ENCODE measurements at places on chromosomes 2 and 18. TPM values are rescaled to one million over a fixed set of nuclear protein-coding genes. Genes with fewer than 3 reads are reported as not detected.

DNA sequence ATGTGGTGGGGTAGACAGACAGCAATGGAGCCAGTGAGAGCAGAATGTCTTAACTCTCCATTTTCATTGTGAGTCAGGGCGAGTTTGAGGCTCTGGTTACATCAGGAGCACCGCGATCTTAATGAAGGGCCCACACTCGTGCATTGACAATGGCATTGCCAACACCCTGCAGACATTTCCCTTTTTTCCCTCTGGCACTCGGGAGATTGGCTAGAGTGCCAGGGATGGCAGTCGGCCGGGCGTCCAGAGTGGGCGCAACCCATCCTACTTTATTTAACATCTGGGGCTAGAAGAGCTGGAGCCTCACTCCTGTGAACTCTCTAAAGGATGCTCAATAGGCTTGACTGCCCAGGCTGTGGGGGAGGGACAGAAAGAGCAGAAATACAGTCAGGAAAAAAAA is 9.7 kb downstream of the PROKR1 start:
- H3K36me3 ChIP-seq, result no peaks in the 10 kb centered on the region
- H3K27me3 ChIP-seq, result no peaks in the 10 kb centered on the region
- H3K27ac ChIP-seq, result no peak overlapping the region
- H3K4me3 ChIP-seq, result no peak overlapping the region
- no peak for DNase-seq

- no peak for DNase-seq
- peaks cover 38% of the 10 kb centered on the region for H3K36me3 ChIP-seq
- H3K4me3 ChIP-seq, result no peak overlapping the region
- H3K27ac ChIP-seq, result no peak overlapping the region
- H3K27me3 ChIP-seq, result no peaks in the 10 kb centered on the region
Measured at GRCh38 chr2:73830871-73831401, 2.2 kb downstream of the STAMBP start.

ANKRD29 gene
- total RNA-seq, result not detected

DNA sequence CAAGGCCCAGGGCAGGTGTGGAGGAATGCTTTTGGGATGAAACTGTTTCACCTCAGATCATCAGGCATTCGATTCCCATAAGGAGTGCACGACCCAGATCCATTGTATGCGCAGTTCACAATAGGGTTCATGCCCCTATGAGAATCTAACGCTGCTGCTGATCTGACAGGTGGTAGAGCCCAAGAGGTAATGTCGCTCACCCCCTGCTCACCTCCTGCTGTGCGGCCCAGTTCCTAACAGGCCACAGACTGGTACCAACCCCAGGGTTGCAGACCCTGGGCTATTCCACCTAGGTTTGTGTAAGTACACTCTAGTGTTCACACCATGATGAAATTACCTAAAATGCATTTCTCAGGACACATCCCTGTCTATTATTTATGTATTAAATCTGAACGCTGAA is 72.5 kb downstream of the COPS8 start:
- no peak overlapping the region for H3K4me3 ChIP-seq
- H3K36me3 ChIP-seq, result no peaks in the 10 kb centered on the region
- no peak overlapping the region for H3K27ac ChIP-seq
- no peaks in the 10 kb centered on the region for H3K27me3 ChIP-seq
- DNase-seq, result peak; percentile 22

GRCh38 chr2:70658476-70658875 is 104.8 kb upstream of the TGFA start:
- H3K27ac ChIP-seq, result no peak overlapping the region
- H3K27me3 ChIP-seq, result peaks cover 16% of the 10 kb centered on the region
- no peaks in the 10 kb centered on the region for H3K4me1 ChIP-seq
- no peak overlapping the region for H3K4me3 ChIP-seq

GRCh38 chr2:178227187-178227586 is 32.9 kb downstream of the OSBPL6 start:
- 0 out of 2 replicates have a peak, but pooled peaks cover 3% of the 10 kb centered on the region for H3K4me1 ChIP-seq
- no peak overlapping the region for H3K4me3 ChIP-seq
- no peaks in the 10 kb centered on the region for H3K27me3 ChIP-seq
- DNase-seq, result no peak

DNA sequence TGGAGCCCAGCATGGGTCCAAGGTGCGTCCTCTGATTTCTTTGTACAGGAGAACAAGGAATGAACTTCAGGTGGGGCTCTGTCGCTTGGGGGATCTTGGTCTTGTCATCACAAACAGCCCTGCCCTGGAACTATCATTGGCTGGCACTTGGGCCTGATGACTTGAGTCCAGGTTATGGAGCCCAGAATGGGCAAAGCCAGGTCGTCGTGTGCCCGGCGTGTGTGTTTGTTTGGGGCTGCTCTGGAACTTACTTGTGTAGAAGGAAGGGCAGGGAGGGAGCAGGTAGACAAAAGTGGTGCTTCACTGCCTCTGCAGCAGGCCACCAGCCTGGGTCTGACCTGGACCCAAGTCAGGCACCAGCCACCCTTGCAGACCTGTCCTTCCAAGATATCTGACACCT is 306.3 kb upstream of the HS6ST1 start:
- H3K4me1 ChIP-seq, result peaks cover 8% of the 10 kb centered on the region
- H3K27me3 ChIP-seq, result no peaks in the 10 kb centered on the region
- H3K4me3 ChIP-seq, result no peak overlapping the region
- no peak overlapping the region for H3K27ac ChIP-seq
- no peaks in the 10 kb centered on the region for H3K36me3 ChIP-seq

GKN2 gene
- not detected for total RNA-seq

FAM237A gene
- not detected for total RNA-seq

CTNNA2 gene
- not detected for total RNA-seq

DNA sequence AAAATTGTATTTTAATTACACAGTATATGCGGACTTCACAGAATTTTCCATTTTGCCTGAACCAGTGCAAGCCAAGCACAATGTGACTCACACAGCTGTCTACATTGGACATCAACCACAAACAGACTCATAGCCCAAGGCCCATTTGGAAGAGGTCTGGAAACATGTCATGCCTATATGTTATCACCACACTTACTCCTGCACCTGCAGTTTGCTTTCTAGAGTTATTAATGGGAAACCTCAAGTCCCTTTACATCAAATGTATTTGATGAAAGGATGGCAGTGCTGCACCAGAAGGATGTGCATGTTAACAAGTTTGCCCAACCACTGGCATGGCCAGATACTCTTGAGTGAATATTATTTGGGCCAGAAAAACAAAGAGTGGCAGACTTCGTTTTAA is 548.9 kb upstream of the CDH2 start:
- DNase-seq, result no peak
- no peaks in the 10 kb centered on the region for H3K4me1 ChIP-seq
- no peak overlapping the region for H3K4me3 ChIP-seq
- H3K27me3 ChIP-seq, result no peaks in the 10 kb centered on the region
- H3K27ac ChIP-seq, result no peak overlapping the region

DNA sequence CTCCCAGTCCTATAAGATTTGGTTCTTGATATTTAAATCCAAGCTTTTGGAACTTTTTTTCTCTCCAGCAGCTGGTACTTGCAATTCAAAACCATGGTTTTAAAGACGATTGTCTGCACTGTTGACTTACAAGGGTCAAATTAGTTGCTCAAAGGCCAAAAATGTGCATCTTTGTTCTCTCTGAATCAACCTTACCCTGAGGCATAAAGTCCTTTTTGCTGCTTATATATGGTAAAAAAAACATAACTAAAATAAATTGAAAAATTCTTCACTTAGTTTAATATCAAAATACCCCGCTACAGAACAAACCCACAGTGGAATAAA is 592.7 kb downstream of the XIRP2 start:
- H3K4me3 ChIP-seq, result no peak overlapping the region
- H3K27me3 ChIP-seq, result no peaks in the 10 kb centered on the region
- no peaks in the 10 kb centered on the region for H3K4me1 ChIP-seq

GRCh38 chr2:88603146-88603545 is 24.1 kb downstream of the EIF2AK3 start:
- no peaks in the 10 kb centered on the region for H3K27me3 ChIP-seq
- no peak for DNase-seq
- no peaks in the 10 kb centered on the region for H3K36me3 ChIP-seq
- H3K4me1 ChIP-seq, result peaks cover 25% of the 10 kb centered on the region
- H3K27ac ChIP-seq, result no peak overlapping the region
- H3K4me3 ChIP-seq, result no peak overlapping the region

- H3K4me1 ChIP-seq, result no peaks in the 10 kb centered on the region
- H3K27ac ChIP-seq, result no peak overlapping the region
- no peak for DNase-seq
- H3K36me3 ChIP-seq, result no peaks in the 10 kb centered on the region
Measured at GRCh38 chr2:26619521-26619951, 21.6 kb downstream of the CIB4 start.

REG1B gene
- total RNA-seq, result not detected

DNA sequence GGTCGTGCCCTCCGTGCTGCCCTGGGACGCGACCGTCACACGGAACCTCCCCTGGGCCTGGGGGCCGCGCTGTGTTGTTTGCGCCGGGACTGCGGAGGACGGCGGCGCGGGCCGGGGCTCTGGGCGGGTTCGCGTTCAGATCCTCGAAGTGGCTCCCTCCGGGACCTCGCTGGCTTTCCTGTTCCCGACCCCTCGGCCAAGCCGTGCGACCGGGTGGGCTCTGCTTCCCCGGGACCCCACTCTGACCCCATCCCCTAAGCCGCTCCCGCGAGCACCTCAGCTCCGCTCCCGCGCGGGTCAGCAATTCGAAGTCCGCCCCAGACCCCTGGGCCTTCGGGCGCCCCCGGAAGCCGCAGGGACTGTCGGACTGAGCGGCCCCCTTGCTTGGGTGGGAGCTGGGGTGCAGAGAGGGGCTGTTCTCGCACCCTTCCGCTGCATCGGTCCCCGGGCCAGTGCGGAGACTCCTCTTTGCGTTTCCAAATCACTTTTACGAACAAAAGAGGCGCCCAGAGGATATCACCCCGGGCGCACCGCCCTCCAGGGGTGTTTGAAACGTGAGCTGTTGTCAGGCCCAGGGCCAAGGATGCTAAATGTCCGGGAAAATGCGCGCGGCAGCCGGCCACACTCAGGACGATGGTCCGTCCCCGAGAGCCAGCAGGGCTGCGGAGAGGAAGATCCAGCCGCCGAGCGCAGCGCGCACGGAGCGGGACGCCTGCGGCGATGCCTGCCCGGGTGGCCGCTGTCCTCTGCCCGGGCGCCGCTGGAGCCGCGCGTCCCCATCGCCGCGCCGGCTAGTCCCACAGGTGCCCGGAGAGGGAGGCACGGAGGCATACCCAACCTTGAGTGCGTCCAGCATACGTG is 73.5 kb downstream of the ZCCHC2 start:
- no peaks in the 10 kb centered on the region for H3K36me3 ChIP-seq
- 0 out of 2 replicates have a peak, but pooled peaks cover 3% of the 10 kb centered on the region for H3K4me1 ChIP-seq
- peaks cover 39% of the 10 kb centered on the region for H3K27me3 ChIP-seq
- no peak overlapping the region for H3K27ac ChIP-seq
- H3K4me3 ChIP-seq, result no peak overlapping the region

TMEM169 gene
- total RNA-seq, result 0.84 TPM

All from SJSA1 (cell line).